ENCODE measurements at places on chromosomes 16 and 17. TPM values are rescaled to one million over a fixed set of nuclear protein-coding genes. Genes with fewer than 3 reads are reported as not detected.

Gene CTF1
- 8.0 TPM for polyA plus RNA-seq

Gene CSF3
- polyA plus RNA-seq, result not detected

Gene SYT17
- polyA plus RNA-seq, result 1.3 TPM

- DNase-seq, result no peak
Observed at GRCh38 chr16:50841081-50841886, 99.4 kb downstream of the CYLD start.

Gene RMI2
- 33.9 TPM for polyA plus RNA-seq

Gene NOMO2
- 93.0 TPM for polyA plus RNA-seq

- DNase-seq, result no peak
Observed at GRCh38 chr17:74243013-74243755, 29.8 kb downstream of the TTYH2 start.

DNA sequence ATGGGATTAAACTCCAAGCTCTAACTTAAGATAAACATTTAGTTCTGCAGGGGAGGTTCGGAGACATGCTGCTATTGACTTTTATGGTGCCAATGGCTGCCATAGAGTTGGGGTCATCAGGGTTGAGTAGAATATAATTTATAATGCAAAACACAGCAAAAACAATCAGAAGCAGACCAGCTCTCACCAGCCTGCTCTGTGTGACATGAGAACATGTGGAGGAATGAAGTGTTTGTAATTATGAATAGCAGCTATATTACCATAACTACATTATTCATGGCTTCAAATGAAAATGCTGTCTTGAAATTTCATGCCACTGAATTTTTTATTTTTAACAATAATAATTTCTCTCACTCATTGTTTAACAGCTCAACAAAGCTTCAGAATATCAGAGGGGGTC, 645.6 kb upstream of the CDH8 start:
- no peak for DNase-seq

Gene TEX14
- 0.17 TPM for polyA plus RNA-seq

- DNase-seq, result no peak
Observed at GRCh38 chr16:54548281-54548680, 261.7 kb upstream of the IRX3 start.

DNA sequence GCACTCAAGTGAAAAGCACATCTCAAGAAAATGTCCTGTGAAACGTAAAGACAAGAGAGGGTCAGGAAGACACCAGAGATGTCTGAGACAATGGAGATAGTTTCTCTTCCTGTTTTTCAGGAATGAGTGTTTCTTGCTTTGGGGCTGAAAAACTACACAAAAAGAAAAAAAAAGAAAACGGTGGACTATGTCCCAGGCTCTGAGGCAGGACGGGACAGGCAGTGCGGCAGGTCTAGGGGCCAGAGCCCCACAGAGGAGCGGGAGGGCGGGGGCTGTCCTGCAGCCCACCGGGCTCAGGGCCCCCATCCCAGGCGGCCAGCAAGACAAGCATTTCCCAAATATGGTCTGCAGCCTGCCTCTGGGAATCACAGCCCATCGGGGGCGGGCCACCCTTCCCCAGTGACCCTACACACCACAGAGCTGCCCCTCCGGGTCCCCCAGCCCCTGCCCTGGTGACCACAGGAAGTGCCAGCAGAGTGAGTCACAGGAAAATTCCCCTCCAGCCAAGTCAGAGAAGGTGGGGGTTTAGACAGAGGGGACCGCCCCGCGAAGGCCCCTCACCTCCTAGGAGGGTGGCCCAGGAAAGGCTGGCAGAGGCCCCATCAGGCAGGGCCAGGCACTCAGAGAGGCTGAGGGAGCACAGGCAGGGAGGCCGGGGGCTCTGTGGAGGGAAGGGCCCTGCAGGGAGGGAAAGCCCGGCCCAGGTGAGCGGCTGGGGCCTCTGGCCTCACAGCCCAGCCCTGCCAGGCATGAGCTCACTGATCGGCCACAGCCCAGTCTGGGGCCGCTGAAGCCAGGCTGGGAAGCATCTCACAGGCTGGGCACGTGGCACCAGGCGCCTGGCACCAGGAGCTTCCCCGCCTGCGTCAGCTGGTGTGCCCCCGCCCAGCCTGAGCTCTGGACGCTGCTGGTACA, 6.3 kb downstream of the BCAR1 start:
- DNase-seq, result no peak

Gene VAT1L
- polyA plus RNA-seq, result 5.4 TPM

DNA sequence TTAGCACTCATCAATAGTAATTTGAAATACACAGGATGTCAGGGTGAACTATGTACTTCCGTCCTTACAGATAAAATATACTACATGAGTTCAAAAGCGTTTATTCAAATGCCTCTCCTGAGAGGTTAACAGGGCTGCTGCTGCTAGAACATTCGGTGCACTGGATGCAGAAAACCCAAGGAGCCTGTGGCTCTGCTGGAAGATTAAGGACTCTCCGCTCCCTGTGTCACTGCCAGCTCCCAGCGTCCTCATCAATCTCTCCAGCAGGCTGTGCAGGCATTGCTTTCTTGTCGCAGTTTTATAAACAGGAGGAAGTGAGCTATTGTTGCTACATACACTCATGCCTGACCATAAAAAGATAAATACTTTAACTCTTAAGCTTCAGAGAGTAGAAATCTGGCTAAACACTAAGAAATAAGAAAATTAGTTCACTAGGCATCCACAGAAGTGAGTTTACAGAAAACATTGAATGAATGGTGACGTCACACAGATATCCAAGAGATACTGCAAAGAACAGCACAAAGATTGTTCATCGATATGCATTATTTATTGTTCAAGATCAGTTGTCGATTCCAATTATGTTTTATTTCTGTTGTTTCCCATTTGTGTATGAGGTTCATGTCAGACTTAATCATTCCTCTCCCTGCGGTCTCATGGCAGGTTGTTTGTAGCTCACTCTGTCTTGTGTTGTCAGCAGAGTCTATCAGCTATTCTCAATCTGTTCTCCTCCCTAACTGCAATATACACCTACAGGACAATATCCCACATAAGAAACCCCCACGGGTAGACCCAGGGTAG, 127.9 kb upstream of the MON1B start:
- DNase-seq, result peak; percentile 9

DNA sequence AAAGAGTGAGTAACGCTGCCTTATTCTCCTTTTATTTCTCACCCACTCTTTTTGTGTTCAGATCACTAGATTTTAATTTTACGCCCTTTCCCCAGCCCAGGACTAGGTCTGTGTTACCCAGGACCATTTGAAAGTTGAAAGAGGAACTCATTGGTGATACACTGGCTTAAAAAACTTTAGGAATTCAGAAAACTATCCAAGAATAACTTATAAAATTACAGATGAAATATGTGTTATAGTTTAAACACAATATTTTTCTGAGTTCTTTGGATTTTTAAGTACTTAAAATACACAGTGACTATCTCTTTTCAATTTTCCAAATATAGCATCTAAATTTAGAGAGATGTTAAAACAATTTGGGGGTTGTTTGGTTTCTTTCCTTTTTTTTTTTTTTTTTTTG, 385.2 kb downstream of the CDH13 start:
- no peak for DNase-seq

DNA sequence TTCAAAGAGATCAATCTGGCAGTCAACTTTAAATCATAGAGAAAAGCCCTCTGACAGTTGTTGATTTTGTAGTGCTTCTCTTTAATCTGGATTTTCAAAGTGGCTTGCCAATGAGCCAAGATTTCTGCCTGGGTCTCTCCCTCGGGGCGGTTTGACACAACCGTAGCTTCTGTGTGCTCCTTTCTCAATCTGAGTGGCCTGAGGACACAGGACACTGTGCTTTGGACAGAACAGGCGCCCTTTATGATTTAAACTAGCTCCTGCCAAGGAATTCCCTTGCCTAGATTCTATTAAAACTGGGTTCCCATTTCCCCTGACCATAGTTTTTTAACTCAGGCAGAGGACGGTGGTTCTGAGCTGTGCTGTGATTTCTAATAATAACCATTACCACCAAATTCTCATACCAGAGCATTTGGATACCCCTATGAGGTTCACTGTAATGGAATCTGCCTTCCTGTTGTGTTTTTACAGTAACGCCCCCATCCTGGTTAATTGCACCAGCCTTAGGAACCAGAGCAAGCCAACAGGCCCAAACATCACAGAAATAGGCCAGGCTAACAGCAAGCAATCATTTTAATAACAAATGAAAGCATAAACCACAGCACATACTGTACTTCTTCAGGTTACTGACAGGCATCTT, 4.0 kb downstream of the ZFHX3 start:
- DNase-seq, result no peak

GRCh38 chr16:15765880-15766279, 90.9 kb downstream of the MYH11 start:
- DNase-seq, result no peak

DNA sequence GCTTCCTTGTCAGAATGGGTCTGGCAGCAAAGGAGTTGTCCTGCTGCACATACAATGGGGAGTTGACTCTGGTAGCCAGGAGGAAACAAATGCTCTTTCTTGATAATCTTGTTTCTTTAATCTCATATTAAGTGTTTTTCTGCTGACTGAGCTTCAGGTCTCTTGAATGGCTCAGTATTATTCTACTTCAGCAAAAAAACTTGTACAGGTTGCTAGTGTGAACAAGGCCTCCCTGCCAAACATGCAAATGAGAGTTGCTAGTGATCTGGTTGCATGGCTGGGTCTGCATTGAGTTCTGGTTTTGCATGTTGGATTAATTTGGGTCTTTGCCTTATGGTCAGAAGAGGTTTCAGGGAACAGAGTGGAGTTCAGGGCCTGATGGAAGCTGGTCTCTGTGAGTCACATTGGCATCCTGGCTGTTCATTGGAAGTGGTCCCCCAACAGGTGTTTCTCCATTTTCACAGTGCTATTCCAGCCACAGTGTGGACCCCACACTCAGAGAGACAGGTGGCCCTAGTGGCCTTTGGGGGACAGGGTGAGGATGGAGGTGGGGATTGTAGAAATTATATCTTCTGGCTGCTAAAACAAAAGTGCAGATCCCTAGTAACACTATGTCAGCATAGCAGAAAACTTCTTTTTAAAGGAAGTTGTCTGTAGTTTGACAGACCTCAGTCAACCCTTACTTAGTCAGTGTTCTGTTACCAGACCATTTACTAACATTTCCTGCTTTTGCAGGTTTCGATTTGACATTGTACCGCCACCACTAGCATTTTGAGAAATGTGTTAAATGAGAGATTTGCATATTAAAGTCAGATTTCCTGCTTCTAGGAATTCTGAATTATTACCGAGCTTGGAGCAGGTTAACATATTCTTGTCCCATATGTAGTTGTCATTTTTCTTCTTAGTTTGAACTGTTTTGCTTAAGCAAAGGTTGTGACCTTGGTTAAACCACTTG, 47.1 kb downstream of the EPN2 start:
- no peak for DNase-seq

- DNase-seq, result no peak
Observed at GRCh38 chr17:55453839-55454557, 32.4 kb upstream of the MMD start.

DNA sequence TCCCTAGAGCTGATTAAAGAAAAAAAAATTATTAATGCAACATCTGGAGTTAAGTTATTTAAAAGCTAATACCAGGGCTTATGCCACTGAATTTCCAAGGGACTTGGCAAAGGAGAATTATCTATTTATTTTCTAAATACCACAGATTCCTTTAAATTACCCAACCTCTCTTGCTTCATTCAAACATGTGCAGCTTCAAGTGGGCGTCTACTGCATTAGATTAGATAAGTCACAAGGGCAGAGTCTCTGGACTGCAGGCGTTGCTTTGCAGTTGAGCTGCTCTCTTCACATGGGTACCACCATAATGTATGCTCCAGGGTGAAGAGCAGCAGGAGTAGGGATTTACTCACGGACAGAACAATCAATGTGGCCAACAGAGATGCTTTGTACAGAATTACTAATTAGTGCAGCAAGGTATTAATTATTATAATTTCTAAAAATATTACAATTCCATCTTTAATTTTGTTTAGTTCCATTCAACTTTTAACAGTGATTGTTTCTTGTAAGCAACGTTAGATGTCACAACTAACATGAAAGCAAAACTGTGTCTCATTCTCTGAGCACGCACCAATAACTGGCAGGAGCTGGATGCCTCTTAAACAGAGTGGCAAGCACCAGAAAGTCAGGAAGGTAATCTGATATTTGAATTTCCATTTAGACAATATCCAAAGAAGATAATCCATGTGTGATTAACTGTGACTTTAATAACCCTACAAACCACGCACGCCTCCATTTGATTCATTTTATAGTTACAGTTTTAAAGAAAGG, 214.2 kb downstream of the STX8 start:
- no peak for DNase-seq

- no peak for DNase-seq
Observed at GRCh38 chr16:55495616-55496289, 13.1 kb upstream of the LPCAT2 start.
